ENCODE measurements at places on chromosomes 3 and 15. TPM values are rescaled to one million over a fixed set of nuclear protein-coding genes. Genes with fewer than 3 reads are reported as not detected.

DNA sequence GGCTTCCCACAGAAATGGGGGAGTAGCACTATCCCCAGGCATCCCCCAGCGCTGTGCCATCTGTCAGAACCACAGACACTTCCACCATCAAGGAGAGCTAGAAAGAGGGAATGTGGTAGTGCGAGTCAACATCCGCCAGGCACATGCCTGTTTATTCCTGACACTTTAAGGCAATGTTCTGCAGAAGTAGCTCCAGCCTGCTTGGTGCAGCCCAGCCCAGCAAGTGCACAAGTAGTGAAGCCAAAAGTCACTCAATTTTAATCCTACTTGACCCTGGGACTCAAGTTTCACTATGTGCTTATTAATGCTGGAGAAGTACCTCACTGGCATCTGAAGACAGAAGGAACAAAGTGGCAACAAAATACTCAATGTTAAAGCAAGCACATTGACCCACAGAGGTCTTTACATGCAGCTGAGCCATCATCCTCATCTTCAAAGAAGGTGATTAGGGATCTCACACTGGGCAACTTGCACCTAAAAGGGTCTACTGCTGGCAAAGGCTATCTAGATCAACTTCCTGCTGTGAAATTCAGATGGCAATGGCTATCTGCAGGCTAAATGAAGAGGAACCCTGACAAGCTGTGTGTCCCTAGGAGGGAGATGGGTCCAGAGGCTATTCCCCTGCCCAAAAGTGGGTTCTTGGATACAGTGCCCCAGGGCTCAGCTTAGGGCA is 61.4 kb upstream of the CLDN18 start:
- DNase-seq: no peak

DNA sequence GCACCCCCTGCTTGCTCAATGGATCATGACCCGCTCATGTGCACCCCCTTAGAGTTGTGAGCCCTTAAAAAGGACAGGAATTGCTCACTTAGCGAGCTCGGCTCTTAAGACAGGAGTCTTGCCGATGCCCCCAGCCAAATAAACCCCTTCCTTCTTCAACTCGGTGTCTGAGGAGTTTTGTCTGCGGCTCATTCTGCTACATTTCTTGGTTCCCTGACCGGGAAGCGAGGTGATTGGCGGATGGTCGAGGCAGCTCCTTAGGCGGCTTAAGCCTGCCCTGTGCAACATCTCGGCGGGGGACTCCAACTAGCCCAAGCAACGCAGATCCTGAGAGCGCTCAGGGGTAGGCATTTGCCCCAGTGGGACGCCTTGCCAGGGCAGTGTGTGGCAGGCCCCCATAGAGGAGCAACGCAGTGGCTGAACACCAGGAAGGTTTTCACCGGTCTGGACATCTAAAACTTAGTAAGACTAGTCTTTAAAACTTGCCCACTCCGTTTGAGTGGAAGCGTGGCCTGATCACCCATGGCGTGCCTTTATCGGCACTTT is 9.5 kb downstream of the SLCO2A1 start:
- DNase-seq: no peak

- DNase-seq: no peak
Measured at GRCh38 chr15:27933562-27933961, 165.6 kb downstream of the OCA2 start.

The SMCO1 gene
- not detected for total RNA-seq

The CASR gene
- under 0.01 TPM for total RNA-seq

DNA sequence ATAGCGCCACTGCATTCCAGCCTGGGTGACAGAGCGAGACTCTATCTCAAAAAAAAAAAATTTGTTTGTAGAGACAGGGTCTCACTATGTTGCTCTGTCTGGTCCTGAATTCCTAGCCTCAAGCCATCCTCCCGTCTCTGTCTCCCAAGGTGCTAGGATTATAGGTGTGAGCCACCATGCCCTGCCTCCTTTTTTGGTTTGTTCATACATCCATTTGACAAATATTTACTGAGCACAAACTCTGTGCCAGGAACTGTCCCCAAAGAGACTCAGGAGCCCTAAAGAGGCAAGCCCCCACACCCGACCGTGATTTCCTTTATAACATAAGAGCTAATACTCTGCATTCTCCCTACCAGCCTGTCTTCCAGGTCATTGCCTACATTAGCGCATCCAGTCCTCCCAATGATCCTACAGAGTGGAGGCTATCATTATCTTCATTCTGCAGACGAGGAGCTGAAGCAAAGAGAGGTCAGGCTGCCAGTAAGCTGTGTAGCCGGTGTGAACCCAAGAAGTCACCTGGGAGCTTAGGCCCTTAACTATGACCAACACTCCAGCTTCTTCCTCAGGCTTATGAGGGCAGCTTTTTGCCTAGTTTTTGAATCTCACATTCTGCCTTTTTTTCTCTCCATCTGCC is 6.3 kb upstream of the PXK start:
- no peak for DNase-seq

Data from sigmoid colon (tissue), 7 donors.